Stimulated activated naive CD4-positive, alpha-beta T cell treated with Interleukin-2 at 50 U/mL for 16 hours (primary cell): ENCODE measurements at places on chromosomes 7 and 10.

DNA sequence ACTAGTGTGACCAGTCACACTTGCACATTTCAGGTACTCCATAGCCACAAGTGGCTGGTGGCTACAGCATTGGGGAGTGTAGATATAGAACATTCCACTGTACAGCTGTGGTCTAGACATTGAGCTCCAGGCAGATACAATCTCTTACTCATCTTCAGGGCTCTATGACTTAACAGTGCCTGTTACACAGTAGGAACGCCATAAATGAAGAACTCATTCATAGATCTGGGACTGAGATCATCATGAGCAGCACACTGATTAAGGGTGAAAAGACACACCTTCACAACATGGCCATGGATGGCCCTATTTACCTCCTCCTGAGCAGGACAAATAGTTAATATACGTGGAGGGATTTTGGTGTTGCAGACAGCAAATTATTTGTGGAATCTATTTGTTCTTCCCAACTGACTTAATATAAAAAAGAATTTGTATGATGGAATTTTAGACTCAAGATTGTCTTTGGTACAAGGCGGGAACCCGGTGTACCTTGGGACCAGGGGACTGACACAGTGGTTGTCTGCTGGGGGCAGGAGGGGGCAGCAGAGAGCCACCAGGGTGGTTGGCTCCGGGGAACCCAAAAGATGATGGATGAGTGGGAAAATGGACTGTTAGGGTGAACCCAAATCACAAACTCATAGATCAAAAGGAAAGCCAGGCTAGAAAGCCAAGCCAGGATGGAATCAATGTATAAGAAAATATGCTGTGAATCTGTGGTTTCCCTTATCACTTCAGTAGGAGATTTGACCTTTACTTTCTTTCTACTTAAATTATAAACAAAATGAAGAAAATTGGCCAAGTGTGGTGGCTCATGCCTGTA, 24.3 kb upstream of the CPA2 start:
- no peak for DNase-seq

DNA sequence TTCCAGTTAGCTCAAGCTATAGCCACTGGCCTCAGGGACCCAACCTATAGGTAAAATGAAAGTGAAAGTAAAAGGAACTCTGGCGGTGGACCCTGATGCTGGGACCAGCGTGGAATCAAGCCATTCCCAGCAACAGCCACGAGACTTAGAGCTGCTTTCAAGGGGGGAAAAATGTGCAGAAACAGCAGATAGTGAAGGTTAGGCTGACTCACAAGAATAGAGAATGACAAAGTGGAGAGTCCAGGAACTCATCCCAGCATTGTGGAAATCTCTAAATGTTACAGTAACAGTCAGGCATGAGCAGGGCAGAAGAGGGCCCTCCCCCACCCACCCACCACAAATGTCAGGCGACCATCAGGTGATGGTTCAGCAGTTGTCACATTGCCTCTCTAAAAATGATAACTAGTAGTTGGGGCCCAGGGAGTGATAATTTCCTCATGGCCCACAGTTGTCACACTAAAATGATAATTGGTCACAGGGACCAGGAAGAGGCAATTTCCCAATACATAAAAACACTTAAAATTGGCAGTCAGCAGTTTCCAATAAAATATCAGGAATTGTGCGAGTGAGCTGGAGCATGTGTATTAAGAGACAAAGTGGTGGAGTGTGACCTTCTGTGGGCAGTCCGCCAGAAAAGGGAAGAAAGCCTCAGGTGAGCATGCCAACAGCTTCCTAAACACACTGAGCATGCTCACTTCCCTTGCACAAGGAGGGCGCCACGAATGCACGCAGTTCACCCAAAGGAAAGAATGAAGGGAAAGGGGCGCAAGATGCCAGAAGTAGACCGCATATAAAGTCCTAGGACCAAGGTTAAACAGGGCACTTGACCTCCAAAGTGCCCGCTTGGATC, 129.8 kb upstream of the PPP1R3A start:
- DNase-seq: no peak

- no peak for DNase-seq
Observed at GRCh38 chr10:81096558-81096957, 558.9 kb downstream of the SH2D4B start.

GRCh38 chr7:107643938-107644308, 16.7 kb upstream of the SLC26A4 start:
- no peak for DNase-seq

- no peak for DNase-seq
Observed at GRCh38 chr7:24793982-24794648, 36.9 kb upstream of the GSDME start.

DNA sequence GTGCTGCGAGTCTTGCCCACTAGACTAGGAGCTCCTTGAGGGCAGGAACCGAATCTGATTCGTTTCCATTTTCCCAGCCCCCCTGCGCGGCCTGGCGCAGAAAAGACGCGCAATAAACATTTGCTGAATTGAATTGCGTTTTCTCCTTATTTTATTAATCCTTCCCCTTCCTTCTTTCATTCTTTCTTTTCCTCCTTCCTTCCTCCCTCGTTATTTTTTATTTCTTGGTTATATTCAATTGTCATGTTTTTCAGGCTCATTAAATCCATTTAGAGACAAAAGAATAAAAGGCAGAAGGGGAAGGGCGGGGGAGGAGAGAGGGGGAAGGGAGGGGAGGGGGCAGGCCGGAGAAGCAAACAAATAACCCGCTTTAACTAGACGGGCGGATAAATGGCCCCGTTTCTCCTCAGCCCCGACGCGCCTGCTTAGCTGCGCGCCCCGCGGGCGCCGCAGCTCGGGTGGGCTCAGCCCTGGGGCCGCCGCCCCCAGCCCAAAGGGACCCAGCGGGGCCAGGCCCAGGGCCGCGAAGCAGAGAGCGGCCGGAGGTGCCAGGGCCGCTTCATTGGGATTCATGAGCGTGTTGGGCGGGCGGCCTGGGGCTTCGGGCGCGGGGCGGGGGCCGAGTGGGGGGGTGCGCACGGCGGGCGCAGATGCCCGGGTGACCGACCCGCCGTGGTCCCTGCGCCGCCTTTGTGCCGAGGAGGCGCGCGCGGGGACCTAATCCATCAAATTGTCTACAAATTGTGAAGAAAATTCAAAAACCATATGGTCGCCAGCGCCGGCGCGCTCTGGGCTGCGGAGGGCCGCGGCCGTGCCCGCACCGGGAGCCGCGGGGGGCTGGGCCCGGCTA, 5.0 kb downstream of the LBX1 start:
- no peak for DNase-seq

DNA sequence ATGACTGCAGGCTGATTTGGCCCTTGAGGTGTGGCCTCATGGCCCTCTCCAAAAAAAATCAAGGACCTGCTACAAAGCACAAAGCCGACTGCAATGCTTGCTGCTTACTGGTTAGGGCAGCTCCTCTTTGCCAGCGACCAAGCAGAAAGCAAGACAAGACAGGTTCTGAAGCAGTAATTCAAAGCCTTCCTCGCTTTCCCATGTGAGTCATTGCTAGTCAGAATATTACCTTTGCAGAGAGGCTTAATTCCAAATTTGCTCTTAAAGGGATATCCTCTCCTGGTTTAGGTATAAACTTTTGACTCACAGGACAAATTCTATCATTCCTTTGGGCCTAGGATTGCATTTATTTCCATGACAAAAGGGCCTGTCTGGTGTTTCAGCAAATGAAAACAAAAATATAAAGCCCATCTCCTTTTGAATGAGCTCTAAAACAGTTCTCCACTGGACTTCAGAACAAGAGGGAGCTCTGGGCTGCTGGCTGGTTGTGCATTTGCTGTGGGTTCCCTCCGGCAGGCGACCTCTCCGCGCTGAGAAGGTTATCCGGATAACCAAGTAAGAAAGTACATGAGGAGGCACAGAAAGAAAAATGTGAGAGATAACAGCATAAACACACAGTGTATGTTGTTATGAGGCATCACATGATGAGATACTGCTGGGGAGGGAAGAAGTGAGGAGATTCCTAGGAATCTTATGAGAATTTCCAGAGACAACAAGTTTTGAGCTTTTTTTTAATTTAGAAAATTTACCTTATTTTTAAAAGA, 90.8 kb downstream of the EGFR start:
- no peak for DNase-seq

DNA sequence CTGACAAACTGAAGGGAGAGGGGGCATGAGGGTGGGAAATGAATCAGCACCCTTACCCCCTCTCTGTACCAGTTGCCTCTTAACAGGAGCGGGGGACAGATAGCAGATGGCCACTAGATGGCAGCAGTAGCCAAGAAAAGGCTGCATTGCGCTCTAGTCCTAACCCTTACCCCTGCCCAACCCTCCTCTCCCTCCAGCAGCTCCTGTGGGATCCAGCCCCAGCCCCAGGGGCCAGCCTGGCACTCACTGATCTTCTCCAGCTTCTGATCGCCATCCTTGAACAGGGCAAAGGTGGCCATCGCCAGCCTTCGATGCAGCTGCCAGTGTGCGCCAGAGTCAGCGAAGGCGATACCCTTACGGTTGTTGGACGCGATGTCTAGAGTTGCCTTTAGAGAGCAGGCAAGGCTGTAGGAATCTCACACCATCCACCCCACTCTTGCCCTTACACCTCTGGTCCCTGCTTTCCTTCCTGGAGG, 2.2 kb downstream of the CYP17A1 start:
- peak; percentile 58 for DNase-seq

GRCh38 chr10:24209432-24209771, 464 bp downstream of the KIAA1217 start:
- peak; percentile 20 for DNase-seq

DNA sequence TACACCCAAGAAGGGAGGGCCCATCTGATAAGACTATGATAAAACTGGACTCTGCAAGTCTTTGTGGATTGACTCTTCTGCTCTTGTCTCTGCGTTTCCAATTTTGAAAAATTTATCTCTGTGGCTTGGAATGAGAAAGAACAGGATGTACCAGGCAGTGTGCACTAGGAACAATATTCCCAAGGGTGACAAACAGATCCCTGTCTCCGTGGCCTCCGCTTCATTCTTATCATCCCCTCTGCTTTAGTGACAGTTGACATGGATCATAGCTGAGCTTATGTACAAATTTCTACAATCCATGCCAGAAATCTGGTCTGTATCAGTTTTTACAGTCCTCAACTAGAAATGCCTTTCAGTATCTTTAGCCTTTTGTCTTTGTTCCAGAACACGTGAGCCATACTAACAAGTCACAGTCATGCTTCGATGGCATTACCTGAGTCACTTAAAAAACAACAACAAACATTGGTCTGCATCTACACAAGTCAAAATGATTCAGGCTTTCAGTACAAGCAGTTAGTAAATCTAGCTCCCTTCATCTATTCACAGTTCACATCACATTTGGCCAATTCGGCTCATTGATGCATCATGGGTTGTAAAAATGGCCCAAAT, 393.6 kb upstream of the CELF2 start:
- no peak for DNase-seq

DNA sequence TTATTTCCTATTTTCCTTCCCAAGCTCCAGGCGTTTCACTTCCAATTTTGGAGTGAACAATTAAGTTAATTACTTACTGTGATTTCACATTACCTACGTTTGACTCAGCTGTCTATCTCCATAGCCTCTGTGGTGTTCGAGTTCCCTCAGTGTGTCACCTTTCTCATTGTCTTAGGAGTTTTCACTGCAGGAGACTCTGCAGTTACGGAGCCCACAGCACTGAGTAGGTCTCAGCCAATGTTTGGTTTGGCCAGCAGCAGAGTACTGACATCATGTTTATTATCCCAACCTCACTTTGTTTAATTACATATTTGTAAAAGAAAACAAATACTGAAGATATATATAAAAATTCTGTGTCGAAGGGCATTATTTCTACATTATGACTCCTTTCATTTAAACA, 1123.9 kb downstream of the CNTNAP2 start:
- no peak for DNase-seq

DNA sequence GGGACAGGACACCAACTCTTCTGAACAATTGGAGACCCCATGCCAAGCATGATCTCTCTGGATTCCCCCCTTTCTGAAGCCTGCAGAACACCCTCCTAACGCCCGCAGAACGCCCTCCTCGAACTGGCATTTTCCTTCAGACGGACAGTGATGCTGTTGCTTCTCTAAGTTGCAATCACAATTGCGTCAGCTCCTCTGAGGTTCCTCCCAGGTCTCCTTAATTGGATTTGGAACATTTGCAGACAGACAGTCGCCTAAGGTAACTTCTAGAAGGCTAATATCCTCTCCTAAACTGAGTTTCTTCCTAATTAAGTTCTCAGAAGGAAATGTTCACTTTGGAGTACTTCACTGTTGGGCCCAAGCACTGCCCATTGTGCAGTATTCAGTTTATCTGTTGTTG, 20.5 kb upstream of the SERPINE1 start:
- no peak for DNase-seq

DNA sequence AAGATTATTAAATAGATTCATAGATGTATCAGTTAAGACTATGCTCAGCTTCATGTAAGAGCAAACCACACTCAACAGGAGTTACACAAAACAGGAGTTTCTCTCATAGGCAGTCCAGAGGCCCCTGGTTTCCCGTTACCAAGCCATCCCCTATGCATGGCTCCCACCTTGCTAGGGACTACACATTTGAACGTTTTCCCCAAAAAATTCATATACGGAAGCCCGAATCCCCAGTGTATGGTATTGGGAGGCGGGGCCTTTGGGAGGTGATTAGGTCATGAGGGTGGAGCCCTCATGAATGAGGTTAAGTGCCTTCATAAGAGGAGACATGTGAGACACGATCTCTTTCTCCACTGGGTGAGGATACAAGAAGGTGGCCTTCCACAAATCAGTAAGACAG, 29.1 kb downstream of the RSU1 start:
- no peak for DNase-seq

DNA sequence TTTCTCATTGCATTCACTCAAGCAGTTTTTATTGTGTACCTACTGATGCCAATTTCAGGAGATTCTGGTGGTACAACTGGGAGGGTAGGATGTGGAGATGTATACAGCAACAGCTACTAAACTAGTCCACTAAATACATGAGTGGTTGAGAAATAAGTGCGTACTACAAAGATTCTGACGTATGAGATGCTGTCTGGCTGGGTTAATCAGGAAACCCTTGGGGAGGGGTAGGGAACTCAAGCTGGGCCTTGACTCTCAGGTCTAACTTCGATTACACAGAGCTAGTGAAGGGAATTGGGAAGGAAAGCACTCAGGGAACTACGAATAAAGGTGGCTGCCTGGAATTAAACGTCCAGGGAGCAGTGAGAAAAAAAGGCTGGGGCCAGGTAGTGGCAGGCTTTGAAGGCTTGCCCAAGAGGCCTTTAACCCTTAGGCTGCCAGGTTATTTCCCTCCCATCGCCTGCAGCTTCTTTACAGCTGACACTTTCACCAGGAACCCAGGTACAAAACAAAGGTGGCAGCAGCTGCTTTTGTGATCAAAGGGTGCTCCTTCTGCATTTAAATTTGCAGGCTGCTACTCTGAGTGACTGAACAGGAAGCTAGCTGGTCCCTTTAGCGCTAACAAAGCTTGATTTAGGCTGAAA, 3.2 kb downstream of the MMS19 start:
- no peak for DNase-seq
